ENCODE measurements at places on chromosomes 3 and 15.

- DNase-seq = no peak
These were observed 21.8 kb downstream of the CRABP1 start for GRCh38 chr15:78361771-78362506.

DNA sequence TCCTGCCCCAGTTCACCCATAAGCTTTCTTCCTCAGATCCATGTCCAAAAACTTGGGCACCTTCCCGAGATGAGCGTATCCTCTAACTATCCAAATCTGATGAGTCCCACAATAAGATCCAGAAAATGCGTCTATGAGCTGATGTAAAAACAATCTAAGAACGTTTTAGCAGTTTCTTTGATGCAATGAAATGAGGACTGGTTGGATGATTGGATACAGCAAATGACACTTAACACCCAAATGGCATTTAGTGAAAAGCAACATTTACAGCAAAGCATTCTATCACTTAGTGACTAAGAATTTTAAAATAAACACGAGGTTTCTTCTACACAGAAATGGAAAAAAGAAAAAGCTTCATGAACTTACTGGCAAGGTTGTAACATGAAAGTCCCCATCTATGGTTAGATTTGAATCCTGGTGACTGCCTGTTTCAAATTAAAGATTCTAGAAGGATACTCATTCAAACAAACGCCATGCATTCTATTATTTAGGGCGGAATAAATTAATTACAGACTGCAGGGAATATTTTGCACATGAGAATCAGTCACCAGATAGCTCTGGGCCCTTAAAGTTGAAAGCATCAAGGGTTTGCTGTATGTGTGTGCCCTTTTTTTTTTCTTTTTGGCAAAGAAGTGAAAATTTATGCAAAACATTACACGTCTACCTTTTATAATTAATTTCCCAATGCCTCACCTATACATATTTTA is 598.6 kb downstream of the FOXP1 start:
- DNase-seq = no peak

- DNase-seq = no peak
These were observed 84.9 kb downstream of the TRIM42 start for GRCh38 chr3:140762746-140763145.

DNA sequence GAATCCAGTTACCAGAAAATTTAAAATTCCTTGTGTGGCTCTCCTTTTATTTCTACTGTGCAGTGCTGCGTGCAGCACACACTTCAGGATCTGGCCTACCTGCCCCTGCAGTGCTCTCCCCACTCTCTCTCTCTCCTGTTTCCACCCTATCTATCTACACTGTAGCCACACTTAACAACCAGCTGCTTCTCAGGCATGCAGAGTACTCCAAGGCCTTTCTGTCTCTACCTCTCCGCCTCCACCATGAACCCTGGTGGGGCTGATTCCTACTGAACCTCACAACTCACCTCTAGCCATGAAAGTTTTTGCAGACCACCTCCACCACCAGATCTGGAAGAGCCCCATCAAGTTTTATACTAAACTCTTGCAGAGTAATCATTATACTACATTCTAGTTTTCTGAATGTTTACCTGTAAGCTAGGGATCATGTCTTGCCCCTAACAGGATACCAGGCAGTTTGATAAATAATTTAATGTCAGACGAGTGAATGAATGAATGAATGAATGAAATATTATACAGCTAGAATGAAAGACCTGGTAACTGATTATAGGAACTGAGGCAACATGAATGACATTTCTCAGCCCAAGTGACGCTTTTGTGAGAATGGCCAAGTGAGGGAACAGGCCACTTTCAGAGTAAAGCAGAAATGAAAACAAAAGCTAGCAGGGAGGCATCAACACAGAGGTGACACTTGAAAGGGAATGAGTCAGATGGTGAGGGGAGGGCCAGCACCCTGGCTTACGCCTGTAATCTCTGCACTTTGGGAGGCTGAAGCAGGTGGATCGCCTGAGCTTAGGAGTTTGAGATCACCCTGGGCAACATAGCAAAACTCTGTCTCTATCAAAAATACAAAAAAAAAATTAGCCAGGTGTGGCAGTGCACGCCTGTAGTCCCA is 363.5 kb downstream of the FOXP1 start:
- no peak for DNase-seq

- no peak for DNase-seq
These were observed 108.8 kb downstream of the DLG1 start for GRCh38 chr3:197189623-197190022.

DNA sequence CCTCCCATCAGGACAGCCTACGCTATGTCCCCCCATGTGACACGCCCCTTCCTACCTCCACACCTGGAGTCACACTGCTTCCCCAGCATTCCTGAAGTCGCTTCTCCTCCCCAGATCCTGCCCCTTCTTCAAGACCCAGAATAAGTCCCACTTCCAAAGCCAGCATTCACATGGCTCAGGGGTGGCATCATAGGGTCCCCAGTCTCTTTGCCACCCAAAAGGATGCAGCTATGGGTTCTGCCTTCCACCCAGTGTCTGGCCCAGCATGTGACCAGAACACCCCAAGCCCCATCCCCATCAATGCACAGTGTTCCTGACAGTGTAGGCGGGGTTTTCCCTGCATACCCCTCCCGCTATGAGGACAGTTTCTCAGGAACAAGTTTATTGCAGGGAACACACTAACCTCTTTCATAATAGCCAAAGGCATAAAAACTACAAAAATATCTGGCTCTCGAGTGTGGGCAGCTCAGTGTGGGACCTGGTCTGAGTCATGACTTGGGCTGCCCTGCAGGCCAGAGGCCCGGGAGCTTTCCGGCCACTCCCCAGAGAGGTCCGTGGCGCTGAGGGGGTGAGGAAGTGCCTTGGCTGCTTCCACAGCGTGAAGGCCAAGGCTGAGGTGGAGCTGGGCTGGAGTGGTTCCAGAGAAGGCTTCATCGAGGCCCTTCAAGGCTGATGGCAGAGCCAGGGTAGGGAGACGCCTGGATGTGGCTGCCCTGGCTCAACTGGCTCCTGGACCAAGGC is 5.8 kb downstream of the ISLR start:
- DNase-seq = no peak

- DNase-seq = no peak
These were observed 114.5 kb upstream of the GOLGA8J start for GRCh38 chr15:29968099-29968894.

DNA sequence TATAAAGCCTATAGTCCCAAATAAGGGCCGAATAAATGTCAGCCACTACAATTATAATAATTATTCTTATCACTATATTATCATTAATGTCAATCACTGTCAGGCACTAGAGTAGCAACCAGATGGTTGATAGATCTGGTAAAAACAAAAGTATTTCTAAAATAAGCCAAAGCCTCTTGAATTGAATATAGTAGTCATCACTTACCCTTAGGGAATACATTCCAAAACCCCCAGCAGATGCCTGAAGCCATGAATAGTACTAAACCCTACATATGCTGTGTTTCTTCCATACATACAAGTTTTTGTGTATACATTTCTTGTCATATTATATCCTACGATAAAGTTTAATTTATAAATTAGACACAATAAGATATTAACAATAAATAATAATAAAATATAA is 59.1 kb downstream of the LRRC3B start:
- DNase-seq = no peak

- no peak for DNase-seq
These were observed 49.8 kb upstream of the SGO1 start for GRCh38 chr3:20235796-20236195.

DNA sequence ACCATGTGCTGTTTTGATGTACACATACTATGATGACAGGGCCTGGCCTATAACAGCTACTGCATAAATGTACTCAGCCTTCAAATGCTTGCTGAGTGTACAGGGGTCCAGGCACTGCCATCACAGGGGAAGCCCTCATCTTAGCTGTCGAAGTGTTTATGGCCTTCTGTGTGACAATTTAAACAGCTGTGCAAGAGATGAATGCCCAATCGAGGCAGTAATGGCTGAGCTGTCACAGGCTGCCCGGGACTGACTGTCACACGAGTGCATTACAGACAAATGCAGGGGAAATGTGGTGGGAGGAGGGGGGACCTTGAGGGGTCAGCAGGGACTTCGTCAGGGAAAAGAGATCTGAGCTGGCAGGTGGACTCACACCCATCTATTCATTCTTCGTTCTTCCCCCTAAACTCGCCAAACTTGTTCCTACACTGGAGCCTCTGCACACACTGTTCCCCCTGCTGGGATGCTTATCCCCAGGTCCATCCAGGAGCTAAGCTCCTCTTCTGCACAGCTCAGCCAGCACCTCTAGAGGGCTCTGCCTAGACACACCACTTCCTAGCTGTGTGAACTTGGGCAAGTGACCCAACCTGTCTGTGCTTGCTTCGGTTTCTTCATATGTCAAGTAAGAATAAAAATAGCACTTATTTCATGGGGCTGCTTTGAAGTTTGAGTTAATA is 156.2 kb upstream of the IQSEC1 start:
- no peak for DNase-seq

GRCh38 chr3:146390006-146390772 is 79.2 kb downstream of the PLSCR2 start:
- DNase-seq = no peak

DNA sequence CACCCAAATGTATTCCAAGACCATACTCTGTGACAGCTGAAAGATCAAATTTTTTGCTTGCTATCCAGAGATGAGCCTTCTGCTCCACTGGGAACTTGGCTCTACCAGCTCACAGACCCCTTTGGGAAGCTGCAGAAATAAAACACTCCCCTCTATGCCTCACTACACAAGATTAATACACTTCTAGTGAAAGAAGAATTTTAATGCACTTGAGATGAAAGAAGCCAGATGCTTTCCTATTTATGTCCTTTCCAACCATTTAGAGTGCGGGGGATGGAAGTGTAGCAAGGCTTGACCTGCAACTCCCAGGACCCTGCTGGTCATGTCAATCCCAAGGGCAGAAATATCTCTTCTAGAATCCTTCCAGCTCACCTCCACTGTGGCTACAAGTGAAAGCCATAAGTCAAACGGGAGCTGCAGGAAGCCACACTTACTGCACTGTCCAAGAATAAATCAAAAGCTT is 34.7 kb downstream of the ANXA2 start:
- no peak for DNase-seq

DNA sequence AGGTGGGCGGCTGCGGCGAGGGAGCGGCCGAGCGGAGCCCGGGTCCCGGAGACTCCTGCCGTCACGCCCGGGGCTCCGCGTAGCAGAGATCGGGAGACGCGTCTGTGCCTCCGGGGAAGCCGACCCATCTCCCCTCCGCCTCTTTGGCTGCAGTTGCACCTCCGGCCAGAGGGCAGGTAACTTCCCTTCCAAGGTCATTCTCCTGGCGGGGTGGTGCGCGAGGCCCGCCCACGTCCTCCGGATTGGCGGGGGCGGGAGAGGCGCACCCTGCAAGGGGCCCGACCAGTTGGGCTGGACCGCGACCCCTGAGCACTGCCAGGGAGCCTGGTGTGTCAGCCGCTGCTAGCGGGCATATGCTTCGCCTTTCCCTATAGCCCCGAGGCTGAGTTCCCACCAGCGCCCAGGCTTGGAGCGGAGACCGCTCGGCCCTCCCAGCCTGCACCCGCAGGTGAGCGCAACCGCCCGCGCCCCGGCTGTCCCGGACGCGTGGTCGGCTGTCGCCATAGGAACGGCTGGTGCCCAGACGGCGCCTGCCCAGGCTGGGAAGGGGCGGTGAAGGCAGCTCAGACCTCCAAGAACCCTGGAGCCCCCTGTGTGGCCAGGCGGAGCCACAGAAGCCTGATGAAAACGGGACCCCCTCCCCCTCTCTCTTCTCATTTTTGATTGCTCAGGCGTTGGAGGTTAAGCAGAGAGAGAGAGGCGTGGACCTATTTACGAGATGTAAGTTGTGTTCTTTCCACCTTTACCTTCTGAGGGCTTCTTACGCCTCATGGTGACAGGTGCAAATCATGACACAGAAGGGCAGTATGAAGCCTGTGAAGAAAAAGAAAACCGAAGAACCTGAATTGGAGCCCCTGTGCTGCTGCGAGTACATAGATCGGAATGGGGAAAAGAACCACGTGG is 453 bp downstream of the ZDHHC23 start:
- no peak for DNase-seq

DNA sequence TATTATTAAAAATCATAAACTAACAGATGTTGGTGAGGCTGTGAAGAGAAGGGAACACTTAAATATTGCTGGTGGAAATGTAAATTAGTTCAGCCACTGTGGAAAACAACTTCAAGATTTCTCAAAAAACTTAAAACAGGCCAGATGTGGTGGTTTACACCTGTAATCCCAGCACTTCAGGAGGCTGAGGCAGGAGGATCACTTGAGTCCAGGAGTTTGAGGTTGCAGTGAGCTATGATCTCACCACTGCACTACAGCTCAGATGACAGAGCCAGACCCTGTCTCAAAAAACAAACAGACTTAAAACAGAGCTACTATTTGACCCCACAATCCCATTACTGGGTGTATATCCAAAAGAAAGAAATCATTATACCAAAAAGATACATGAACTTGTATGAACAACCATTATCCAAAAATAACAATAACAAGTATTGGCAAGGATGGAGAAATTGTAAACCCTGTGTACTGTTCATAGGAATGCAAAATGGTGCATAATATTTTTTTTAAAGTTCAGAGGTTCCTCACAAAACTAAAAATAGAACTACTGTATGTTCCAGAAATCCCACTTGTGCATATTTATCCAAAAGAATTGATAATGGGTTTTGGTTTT is 25.5 kb downstream of the ZNF148 start:
- DNase-seq = no peak

DNA sequence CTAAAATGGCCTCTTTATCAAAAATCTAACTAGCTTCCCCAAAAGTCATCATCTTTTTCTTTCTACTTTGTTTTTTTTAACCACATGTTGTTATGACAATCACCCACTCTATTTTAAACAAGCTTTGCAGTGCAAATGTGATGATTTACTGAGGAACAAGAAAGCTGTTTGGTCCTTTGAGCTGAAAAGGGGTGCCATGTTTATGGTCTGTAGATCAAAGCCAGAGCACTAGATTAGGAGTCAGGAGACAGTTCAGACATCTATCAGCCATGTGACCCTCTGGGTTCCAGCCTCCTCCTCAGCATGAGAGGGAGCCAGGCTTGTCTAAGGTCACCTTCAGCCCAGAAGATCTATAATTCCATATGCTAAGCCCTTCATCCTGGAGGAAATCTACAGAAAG is 65.9 kb downstream of the RPL22L1 start:
- DNase-seq = no peak

DNA sequence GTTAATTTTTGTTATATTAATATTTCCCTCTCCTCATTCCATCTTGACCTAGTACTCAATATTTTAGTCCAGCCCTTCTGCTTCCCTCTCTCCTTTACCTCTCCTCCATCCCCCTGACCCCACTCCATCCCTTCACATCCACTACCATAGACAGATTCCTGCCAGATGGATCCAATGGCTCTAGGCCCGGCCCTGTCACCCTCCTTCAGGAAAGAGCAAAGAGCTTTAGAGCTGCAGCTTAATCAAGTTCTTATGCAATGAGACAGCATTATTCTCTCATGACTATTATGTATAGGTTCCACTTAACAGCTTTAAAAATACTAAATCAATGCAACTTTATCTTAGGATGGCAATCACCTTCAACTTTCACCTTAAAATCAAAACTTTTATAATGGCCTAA is 200.7 kb upstream of the TTC14 start:
- DNase-seq = no peak

Measured in stimulated activated CD4-positive, alpha-beta T cell treated with anti-CD3 and anti-CD28 coated beads, Interleukin-1b, Interleukin-23, amount 100 ng/mL, for 1 hour (primary cell).